ENCODE measurements at places on chromosomes 7 and 10.

- no peak for DNase-seq
Measured at GRCh38 chr7:101969997-101970585, 152.7 kb downstream of the CUX1 start.

DNA sequence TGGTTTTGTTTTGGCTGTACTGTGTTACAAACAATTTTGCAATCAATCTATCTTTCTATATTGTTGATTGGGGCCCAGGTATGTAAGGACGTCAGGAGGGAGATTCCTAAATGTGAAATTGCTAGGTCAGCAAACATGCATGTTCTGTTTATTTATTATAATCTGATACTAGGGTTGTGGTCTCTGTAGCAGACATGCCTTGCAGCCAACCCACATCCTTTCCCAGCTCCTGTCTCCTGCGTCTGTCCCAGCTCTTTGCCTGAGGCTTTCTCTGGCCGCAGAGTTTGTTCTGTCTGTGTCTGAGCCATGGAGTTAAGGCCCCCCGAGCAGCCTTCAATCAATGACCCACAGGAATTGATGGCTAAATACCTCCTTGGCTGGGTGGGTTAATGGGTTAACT lies 124.0 kb upstream of the ZEB1 start:
- DNase-seq = no peak

- DNase-seq = no peak
Measured at GRCh38 chr7:116499168-116500077, at the start of gene CAV2. TSS of gene CAV2 (plus strand) at chr7:116499738. CDS start at chr7:116499782, 44 bp downstream.

- DNase-seq = no peak
Measured at GRCh38 chr7:45703373-45703821, 129.2 kb downstream of the ADCY1 start.

DNA sequence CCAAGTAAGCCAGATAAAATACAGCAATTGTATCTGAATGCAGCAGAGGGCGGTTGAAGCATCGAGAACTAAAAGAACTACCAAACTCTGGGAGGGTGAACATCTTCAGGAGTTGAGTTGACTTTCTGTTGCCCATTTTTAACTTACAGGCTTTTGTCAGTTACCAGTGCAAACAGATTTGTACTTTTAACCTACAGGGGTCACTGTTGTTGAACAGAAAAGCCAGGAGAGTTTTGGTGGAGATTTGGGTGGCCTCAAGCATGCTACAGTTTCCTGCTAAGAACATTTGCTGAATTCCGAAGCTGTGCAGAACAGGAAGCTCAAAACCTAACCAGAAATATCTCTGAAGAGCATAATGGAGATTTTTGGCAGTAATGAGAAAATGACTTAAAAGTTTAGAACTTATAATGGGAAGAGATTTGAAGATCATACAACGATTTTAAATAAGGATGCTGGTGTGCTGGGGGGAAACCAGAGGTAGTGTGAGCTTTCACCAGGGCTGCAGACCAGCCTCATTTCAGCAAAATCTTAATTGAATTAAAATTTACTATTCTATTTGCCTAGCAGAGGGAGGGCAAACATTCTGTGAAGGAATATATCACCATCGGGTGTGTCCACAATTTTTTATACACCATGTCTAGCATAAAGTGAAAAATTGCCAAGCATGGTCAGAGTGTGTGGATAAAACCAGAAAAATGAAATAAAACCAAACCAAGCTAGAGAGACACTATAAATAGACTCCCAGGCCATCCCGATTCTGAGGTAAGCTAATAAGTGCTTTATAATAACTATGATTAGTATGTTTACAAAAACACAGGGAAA lies 208.6 kb upstream of the CCDC6 start:
- peak; percentile 19 for DNase-seq

DNA sequence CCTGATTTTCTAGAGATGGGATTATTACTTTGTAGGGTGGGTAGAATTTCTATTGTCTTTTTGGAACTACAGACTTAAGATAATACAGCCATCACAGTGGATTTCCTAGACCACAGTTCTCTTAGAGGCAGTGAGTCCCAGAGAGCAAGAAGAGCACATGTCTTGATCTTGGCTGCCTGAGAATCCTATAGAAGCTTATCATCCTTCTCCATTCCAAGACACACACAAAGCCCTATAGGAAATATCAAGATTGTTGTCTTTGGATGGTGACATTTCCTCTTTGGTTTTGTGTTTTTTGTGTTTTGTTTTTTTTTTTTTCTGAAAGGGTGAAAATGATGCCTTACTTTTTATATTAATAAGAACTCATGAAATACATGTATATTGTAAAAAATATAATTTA lies 143.1 kb downstream of the AHR start:
- no peak for DNase-seq

DNA sequence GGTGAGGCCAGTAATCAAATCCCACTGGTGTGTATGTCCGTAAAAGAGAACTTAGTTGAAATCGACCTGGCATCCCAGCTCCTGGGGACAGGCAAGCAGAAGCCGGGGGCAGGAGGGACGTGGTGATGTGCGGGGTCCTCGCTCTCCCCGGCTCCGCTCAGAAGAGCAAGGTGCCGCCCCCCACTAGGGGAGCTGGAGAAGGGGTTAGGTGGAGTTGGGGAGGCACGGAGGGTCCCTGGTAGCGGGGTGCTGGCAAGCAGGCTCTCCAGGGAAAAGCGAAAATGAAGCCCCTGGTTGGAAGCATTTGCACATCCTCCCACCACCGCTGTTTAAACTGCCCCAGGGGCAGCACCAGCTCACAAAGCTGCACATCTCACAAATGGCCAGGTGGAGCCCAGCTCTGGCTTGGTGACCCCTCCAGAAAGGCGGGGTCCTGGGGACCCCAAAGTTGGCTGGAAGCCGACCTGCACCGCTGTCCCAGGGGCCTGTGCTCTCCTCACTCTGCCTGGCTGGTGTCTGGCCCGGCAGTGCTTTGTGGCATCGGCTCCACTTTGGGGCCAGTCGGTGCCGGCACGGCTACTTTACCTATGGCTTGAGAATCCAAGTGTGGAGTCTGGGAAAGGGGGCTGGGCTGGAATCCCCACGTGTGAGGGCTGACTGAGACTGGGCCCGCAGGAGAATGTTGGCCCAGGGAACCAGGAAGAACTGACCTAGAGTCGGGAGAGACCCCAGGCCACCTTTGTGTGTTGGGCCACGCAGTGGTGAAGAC lies 2.9 kb upstream of the CFAP46 start:
- no peak for DNase-seq

GRCh38 chr7:64494912-64495461 lies 67.9 kb downstream of the ZNF680 start:
- DNase-seq = no peak

DNA sequence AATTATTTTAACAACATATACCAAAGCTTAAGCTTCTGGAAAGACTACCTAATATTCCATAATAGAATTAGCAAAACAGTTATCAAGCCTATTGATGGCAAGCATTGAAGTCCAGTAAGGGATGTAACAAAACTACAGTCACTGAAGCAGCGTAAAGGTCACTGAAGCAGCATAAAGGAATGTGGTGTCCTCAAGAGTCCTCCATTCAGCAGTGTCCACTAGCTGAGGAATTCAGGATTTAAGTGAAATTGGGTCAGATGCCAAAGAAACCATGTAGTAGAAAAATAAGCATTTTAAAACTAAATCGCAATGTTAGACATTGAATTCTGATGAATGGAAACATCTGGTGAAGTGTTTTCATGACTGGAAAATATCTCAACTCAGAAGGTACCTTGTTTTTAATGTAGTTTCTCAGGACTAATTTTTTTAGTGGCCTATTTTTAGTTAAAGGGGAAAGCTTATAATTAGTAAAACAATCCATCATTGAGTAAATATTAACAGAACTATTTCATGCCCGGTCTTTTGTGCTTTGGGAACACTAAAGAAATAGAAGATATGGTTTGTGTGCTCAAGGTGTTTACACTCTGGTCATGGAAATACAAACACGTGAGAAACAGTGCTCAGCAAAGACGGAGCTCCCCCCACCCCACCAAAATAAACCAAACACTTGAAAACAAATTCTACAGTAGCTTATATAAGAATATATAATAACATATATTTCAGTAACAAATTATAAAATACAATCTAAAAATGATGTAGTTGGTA lies 121.4 kb downstream of the CDK14 start:
- no peak for DNase-seq

DNA sequence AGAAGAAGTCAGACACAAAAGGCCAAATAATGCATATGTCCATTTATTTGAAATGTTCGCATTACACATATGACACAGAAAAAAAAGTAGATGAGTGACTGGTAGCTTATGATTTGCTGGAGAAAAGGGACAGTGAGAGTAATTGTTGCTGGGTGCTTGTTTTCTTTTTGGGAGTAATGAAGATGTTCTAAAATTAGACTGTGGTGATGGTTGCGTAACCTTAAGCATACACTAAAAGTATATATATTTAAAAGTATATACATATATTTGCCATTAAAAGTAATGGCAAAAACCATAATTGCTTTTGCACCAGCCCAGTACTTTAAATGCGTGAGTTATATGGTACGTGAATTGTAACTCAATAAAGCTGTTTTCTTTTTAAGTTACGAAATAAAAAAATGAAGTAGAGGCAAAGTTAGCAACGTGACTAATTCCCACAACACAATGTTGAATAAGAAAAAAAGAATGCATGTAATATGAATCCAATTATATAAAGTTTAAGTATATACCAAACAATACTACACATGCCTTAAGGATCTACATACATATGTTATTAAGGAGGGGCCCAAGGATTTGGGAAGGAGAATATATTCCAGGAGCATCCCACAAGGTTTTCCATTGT lies 360.4 kb upstream of the CELF2 start:
- DNase-seq = no peak

GRCh38 chr7:151148319-151149259 lies 18.9 kb downstream of the GBX1 start:
- DNase-seq = no peak

- DNase-seq = no peak
Measured at GRCh38 chr7:540997-541396, 21.4 kb upstream of the PDGFA start.

DNA sequence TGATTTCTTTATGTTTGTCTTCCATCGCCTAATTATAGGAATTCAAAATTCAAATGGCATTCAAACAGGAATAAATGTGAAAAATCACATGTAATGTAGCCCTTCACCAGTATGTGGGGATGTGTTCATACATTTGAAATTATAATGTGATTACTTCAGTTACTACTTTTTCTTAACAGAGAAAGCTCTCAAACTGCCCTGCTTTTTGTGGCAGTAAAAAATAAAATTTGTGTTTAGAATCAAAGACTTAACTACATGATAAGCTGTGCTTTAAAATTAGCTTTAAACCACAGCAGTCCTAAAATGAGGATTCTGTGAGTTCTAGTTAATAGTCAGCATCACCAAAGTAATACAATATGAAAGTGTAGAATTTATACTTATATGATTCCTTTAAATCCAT lies 7.8 kb upstream of the HERC4 start:
- no peak for DNase-seq

DNA sequence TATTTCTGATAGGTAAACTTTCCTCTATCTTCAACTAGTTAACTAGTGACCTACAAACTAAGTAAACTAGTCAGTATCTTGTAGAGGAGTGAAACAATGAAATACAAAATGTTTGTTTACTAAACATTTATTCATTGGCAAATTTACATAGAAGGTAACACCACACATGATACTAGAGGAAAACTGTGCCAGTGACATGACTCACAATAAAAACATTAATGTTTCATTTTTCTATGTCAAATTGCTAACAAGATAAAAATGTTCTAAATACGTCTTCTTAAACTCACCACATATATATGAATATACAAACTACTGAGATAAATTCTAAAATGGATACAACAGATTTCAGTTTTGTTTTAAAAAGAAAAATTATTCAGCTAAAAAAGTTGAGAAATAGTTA lies 471.3 kb downstream of the PARD3 start:
- no peak for DNase-seq

GRCh38 chr10:28850784-28851183 lies 173.5 kb downstream of the BAMBI start:
- no peak for DNase-seq

DNA sequence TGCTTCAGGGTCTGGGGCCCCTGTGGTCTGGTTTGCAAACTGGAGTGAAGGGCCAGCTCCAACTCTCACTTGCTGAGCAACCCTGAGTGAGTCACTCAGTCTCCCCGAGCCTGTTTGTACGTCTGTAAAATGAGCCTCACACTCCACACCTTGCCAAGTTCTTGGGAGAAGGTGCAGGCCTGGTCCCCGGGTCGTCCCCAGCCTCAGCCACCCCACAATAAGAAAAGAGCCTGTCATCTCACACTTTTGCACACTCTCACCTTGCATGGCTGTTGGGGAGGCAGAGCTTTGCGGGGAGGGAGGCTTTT lies 5.2 kb downstream of the GRIFIN start:
- no peak for DNase-seq

DNA sequence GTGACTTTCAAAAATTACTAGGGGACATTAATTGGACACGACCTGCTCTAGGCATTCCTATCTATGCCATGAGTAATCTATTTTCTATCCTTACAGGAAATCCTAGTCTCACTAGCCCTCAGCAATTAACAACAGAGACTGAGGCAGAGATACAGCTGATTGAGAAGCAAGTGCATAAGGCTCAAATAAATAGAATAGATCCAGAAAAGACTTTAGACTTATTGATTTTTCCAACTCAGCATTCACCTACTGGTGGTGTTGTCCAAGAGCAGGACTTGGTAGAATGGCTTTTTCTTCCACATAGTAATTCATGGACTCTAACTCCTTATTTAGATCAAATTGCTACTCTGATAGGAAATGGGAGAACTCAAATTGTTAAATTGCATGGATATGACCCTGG lies 148.0 kb downstream of the ZNF33B start:
- no peak for DNase-seq

DNA sequence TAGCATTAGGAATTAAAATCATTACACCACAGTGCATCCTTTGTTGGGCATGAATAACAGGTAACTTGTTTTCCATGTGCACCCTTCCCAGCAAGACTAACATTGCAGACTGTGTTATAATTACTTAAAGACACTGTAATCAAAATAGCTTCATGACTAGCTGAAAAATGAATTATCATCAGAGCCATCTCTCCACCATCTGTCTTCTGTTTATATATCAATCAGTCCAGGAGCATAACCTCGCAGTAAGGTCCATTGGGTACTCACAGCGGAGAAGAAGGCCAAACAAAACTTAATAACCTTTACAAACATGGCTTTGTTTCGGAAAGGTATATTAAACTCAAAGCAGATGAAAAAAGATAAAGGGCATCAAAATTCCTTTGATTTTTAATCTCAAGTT lies 90.6 kb downstream of the ODAD2 start:
- no peak for DNase-seq

DNA sequence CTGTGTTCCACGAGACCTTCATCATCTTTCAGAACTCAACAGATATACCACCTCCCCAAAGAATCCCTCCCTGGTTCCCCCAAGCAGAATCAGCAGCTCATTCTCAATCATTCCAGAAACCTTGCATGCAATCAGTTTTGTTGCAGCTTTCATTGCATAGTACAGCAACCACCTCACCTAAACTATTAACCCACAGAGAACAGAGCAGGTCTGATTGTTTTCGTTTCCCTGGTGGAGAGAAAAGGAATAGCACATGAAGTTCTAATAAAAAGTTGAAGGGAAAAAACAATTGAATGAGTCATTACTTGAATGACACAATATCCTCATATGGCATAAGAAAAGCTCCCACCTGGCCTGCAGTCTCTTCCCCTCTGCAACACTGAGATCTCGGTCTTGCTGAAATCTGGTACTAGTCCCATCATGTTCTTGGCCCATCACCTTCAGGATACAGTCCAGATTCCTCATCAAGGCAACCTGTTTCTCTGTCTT lies 147.1 kb upstream of the GDF10 start:
- peak; percentile 13 for DNase-seq

- DNase-seq = no peak
Measured at GRCh38 chr10:22268503-22268902, 47.7 kb upstream of the COMMD3 start.

GRCh38 chr7:42012786-42013360 lies 224.1 kb downstream of the GLI3 start:
- no peak for DNase-seq
